T-helper 17 cell (primary cell): ENCODE measurements at places on chromosomes 3 and 15.

- no peak for DNase-seq
- H3K4me1 ChIP-seq = peaks cover 26% of the 10 kb centered on the region
- H3K36me3 ChIP-seq = peaks cover 21% of the 10 kb centered on the region
- no peak overlapping the region for H3K4me3 ChIP-seq
- H3K27ac ChIP-seq = no peak overlapping the region
These were observed 25.6 kb downstream of the IQCB1 start for GRCh38 chr3:121809249-121809648.

- peaks cover 43% of the 10 kb centered on the region for H3K27me3 ChIP-seq
- H3K36me3 ChIP-seq = no peaks in the 10 kb centered on the region
- no peak for DNase-seq
- peaks cover 3% of the 10 kb centered on the region for H3K4me1 ChIP-seq
- H3K27ac ChIP-seq = no peak overlapping the region
These were observed 95.7 kb upstream of the C3orf80 start for GRCh38 chr3:160129459-160130061.

DNA sequence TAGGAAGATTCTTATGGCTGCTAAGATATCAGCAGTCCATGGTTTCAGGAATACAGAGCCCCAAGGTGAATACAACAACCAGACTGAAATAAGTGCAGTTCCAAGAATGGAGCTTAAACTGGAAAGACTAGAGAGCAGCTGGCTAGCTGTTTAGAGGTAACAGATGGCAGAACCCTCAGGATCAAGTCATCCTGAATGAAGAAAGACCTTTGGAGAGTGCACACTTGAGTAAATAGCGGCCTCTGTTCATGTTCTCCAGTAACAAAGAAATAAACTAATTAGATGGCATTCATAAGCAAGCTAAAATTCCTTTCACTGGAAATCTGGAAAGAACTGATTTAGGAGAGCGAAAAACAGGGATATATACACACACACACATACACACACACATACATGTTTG, 968.4 kb downstream of the FHIT start:
- no peaks in the 10 kb centered on the region for H3K27me3 ChIP-seq
- H3K4me1 ChIP-seq = no peaks in the 10 kb centered on the region
- no peak overlapping the region for H3K27ac ChIP-seq
- no peak for DNase-seq
- H3K36me3 ChIP-seq = no peaks in the 10 kb centered on the region

DNA sequence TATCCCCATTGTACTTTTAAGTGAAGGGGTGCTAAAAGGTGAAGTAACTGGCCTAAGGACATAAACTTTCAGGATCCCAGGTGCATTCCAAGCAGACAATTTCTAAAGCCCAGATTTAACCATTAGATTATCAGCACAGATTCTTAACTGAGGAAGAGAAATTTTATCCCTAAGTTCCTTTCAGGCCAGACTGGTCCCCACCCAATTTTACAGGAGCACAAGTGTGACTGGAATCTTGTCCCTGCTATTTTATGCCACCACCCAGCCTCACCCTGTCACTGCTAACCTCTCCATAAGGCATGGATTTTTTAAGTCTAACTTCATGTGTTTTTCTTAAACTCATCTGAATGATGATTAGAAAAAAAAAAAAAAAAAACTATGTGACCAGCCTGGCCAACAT, 37.1 kb upstream of the ATP1B3 start:
- no peak overlapping the region for H3K4me3 ChIP-seq
- H3K36me3 ChIP-seq = no peaks in the 10 kb centered on the region
- no peak overlapping the region for H3K27ac ChIP-seq

- H3K27me3 ChIP-seq = peaks cover 35% of the 10 kb centered on the region
- no peak overlapping the region for H3K4me3 ChIP-seq
- H3K27ac ChIP-seq = no peak overlapping the region
- H3K36me3 ChIP-seq = no peaks in the 10 kb centered on the region
- H3K4me1 ChIP-seq = no peaks in the 10 kb centered on the region
These were observed 64.0 kb upstream of the CPOX start for GRCh38 chr3:98657457-98657856.
